ENCODE measurements at places on chromosomes 7 and 10.

DNA sequence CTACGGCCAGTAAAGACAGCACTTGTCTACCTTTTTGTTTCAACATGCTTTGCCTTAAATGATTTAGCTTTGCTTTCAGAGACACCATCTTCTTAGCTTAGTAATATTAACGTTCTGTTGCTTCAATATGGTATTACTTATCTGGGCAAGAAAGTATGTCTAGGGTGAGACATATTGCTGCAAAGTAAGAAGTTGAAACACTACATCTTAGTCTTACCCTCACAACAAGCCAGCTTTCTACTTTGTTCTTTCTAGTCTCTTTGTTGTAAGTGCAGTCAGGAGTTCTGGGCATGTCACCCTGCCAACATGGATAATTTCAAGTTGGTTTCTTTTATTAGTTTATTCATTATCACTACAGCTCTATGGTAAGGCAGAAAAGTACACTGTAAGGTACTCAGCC lies 122.7 kb upstream of the DNAJB12 start:
- no peak for DNase-seq

DNA sequence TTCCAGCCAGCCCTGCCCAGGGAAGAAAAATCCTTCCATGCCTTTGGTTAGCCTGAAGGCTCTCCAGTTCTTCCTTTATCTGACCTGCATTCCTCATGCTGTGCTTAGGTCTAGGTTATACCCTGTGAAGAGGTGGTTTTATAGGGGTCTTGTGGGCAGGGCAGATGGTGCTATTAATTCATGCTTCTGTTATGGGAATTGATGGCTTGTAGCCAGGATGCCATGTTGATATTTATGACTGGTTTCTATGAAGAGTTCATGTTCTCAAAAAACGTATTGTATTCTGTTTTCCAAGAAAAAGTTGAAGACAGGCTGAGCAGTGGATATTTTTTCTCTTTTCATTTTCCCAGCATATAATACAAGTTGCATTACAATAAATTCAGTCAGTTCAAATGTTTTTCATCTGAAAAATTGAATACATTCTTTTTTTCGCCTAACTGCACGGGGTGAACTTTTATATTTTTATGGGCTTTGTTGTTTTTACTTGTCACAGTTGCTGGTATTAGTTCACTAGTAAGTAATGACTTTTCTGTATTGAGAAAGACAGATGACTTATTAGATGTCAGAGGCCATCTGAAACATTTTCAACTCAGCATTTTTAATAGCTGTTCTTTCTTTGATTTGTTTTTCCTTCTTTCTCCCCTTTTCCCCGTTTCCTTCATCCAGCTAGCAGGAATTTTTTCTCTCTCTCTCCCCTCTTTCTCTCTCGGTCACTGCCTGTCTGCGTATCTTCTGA lies 322.8 kb downstream of the LRMDA start:
- DNase-seq = no peak

GRCh38 chr10:13990946-13991345 lies 339.8 kb downstream of the FRMD4A start:
- no peak for DNase-seq

DNA sequence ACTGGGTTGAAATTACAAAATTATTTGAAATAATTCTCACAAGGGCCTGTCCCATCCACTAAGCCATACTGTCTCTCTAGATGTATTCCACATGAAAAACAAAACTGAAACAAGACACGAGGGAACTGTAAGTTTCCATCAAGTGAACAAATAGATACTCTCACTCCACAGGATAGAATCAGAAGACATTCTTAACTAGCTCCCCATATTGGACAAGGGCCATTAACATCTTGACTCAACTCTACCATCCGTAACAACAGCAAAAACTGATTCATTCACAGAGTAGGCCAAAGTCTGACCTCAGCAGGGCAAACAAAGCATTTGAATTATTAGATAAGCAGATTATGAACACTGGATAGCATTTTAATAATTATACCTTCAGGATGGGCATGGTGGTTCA lies 29.1 kb downstream of the UBE2H start:
- DNase-seq = peak; percentile 56

DNA sequence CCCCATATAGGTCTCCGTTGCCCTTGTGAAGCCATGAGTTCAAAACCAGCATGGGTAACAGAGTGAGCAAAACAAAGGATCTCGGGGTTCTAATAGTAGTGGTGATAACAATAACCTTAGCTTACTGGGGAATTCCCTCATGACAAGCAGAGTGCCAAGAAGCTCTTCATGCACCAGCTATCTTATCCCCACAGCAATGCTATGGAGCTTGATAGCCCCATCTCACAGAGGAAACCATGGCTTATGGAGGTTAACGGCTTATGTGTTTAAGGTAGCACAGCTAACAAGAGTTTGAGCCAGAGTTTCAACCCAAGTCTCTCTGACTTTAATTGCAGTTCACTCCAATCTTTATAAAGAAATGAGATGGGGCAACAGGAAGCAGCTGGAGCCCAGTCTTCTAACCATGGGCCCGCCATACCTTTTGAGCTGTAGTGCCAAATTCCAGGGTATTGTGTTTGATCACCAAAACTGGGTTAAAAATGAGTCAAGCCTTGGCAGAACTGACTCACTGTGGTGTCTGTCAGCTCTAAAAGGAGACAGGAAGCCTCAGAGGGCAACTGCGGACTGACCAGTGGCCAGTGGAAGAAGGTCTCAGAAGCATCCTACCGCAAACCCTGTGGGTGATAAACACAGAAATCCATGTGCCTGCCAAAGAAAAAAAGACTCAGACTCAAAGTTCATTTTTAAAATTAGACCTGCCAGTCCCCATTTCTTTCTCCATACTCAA lies 16.5 kb upstream of the PLAU start:
- peak; percentile 60 for DNase-seq

DNA sequence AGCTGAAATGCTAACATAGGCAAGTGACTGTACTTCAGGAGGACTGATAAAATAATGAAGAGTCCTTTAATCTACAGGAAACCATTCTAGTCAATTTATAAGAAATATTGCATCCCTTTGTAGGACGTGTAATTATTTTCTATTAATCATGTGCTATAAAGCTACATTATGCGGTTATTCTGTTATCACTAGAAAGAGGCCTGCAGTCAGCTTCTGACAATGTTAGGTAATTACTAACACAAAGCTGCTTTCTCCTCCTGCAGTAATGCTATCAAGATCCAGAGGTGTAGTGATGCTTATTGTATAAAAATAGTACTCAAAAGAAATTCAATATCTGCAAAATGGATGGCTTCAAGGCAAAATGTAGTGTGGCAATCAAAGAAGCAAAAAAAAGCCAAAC lies 191.1 kb downstream of the SKAP2 start:
- no peak for DNase-seq

GRCh38 chr7:98802781-98803110 lies 67.1 kb downstream of the TMEM130 start:
- no peak for DNase-seq

GRCh38 chr10:34811126-34811967 lies 3.7 kb downstream of the PARD3 start:
- DNase-seq = no peak

DNA sequence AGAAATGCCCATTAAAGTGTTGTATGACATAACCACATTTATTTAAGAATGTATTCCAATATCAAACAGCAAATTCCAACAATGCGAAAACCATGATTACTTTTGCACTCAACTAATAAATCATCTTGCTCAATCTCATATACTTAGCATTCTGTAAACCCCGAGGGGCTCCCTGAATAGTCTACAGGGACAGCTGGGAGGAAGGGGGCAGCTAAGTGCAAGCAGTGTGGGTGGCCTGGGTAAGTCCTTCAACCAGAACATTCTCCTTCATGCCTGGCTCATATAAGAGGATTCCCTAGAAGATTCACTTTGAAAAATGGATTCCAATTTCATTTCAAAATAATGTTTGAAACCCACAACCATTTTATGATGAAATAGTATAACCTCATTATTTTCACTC lies 355.5 kb downstream of the CDC14C start:
- DNase-seq = no peak

GRCh38 chr7:72038022-72038732 lies 374.0 kb downstream of the CALN1 start:
- DNase-seq = no peak

DNA sequence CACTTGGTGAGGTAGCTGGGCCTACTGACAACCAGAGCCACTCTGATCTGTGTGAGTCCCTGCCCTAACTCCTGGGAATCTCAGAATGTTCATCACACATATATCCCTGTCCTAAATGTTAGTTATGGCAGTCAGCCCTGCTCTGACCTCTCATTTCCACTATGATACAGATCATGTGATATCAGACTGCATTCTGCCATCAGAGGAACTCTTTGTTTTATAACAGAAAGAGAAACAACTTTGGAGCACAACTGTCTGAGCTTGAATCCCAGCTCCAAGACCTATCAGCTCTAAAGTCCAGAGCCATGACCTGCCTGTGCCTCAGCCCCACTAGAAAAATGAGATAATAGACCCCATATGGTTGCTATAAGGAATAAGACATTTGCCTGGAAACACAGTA lies 54.6 kb upstream of the ABCB4 start:
- DNase-seq = no peak

DNA sequence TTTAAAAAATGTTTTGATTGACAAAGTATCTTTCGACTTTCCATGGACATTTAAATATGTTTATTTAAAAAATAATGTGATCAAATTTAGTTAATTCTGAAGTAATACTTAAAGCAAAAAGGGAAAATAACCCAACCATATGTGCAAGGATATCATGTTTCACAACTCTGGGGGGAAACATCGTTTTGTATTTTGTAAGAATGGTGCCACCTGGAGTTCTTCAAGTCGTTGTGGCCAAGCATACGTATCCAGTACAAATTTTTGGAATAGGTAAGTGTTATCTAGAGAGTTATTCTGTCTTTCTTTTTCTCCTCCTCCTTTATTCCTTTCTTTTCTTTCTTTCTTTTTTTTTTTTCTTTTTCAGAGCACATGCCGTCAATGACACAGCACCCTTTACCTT lies 176.2 kb upstream of the CSTF2T start:
- DNase-seq = no peak

- DNase-seq = no peak
Measured at GRCh38 chr7:75572396-75572795, 80.3 kb downstream of the SPDYE5 start.

GRCh38 chr7:31679574-31680305 lies 7.3 kb upstream of the PPP1R17 start:
- no peak for DNase-seq

DNA sequence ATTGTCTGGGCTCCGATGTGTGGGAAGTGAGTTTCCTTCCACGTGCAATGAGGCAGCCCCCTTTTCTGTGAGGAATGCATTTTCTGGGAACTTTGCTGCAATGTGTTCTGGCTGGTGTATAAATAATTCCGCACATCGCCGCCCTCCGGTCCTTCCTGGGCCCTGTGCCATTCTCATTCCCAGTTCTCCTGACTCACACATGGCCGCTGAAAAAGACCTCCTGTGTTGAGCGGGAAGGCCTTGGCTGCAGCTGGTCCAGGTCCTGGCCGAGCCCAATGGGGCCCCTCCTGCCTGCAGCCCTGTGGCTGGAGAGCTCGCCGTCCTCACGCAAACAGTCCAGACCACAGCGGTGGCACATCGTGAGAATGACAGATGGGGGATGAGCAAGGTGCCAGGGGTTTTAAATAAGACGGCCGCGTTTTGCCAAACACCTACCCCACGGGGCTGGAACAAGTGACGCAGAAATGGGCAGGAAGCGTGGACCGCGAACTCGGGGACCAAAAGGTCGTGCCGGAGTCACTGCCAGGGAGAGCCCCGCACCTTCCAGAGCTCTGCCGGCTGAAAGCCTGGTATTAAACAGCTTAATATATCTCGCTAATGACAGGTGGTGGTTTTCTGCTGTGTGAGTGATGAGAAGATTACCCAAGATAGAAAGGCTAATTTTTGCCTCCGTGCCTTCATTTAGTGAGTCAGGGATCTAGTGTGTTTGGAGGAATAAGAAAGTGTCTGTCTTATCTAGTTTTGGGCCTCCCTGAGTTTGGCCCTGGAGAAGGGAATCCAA lies 37.0 kb downstream of the FAM20C start:
- no peak for DNase-seq

GRCh38 chr10:48523212-48523819 lies 81.6 kb downstream of the ARHGAP22 start:
- DNase-seq = no peak

GRCh38 chr10:78757344-78757925 lies 311.3 kb upstream of the ZMIZ1 start:
- DNase-seq = no peak

- no peak for DNase-seq
Measured at GRCh38 chr7:95056107-95056739, 148.8 kb downstream of the PPP1R9A start.

GRCh38 chr7:73932364-73932763 lies 71.4 kb downstream of the TMEM270 start:
- no peak for DNase-seq

DNA sequence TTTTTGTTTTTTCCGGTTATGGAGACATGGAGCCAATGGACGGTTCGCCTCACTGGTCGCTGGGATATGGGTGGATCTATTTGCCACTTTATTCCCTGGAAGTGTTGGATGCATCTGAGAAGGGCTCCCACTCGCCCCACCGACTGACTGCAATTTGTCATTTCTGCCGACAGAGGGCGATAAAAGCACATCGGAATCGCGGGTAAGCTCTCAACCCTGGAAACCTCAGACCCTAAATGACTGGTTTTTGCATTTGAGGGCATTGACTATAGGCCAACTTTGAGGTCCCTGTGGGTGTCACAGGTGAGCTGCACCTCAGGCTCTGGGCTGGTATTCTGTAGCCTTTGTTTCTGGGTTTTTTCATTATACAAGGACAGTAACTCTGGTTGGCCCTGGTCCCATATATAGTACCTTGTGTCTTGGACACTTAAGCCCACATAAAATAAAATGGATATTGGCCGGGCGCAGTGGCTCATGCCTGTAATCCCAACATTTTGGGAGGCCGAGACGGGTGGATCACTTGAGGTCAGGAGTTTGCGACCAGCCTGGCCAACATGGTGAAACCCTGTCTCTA lies 11.9 kb upstream of the OPALIN start:
- DNase-seq = peak; percentile 57

GRCh38 chr7:140294454-140294853 lies 103.9 kb downstream of the SLC37A3 start:
- DNase-seq = no peak

DNA sequence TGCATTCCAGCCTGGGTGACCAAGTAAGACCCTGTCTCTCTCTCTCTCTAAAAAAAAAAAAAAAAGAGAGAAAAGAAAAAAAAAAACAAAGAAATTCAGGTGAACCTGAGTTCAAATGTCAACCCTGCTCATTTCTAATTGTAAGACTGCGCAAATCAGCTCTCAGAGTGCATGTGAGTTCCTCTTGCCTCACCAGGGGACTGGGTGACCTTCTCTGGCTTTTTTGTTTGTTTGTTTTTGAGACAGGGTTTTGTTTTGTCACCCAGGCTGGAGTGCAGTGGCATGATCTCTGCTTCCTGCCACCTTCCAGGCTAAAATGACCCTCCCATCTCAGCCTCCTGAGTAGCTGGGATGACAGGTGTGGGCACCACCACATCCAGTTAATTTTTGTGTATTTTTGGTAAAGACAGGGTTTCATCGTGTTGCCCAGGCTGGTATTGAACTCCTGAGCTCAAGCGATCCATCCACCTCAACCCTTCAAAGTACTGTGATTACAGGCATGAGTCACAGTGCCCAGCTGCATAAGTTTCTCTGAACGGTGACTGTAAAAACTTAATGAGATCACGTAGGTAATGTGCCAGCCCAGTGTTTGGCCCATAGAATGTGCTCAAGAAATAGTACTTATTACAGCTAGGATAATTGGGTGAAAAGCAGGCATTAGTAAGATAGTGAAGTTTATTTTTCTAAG lies 45.3 kb upstream of the BAMBI start:
- peak; percentile 63 for DNase-seq

GRCh38 chr10:72272689-72273409 lies 875 bp upstream of the DDIT4 start:
- DNase-seq = peak; percentile 96

GRCh38 chr10:73131301-73131700 lies 21.0 kb downstream of the NUDT13 start:
- peak; percentile 14 for DNase-seq
